ENCODE measurements at places on chromosomes 1 and 21.

GRCh38 chr1:177257128-177257527 lies 86.4 kb downstream of the BRINP2 start:
- no peak for DNase-seq

GRCh38 chr1:170360601-170361000 lies 171.4 kb upstream of the GORAB start:
- DNase-seq: no peak

GRCh38 chr1:3993619-3994375 lies 93.7 kb upstream of the C1orf174 start:
- no peak for DNase-seq

GRCh38 chr1:208499026-208499425 lies 254.8 kb upstream of the PLXNA2 start:
- DNase-seq: no peak

DNA sequence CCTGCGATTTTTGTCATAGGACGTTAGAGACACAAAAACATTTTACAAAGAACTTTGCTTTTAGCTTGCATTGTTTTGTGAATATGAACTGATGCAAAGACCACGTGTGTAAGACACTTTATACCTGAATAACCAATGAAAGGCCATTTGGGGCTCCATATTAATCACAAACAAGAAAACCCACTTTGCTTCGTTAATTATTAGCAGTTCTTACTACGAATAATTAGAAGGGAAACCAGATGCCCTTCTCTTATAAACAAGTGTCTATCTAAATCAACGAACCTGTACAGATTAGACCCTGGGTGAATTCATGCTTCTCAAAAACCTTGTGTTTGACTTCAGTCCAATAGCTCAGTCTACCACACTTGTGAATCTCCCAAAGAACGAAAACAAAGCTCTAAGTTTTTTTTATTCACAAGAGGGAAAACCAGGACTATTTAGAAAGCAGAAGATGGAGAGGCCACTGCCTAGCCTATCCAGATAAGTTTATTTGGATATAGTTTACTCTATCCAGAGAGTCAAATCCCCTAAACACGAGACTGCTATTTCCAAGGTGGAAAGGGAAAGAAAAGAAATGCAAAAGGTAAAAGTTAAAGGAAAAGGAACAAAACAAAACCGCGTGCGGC lies 897 bp downstream of the CYYR1 start:
- DNase-seq: no peak

- no peak for DNase-seq
Measured at GRCh38 chr1:47708019-47708535, 270.2 kb downstream of the FOXD2 start.

DNA sequence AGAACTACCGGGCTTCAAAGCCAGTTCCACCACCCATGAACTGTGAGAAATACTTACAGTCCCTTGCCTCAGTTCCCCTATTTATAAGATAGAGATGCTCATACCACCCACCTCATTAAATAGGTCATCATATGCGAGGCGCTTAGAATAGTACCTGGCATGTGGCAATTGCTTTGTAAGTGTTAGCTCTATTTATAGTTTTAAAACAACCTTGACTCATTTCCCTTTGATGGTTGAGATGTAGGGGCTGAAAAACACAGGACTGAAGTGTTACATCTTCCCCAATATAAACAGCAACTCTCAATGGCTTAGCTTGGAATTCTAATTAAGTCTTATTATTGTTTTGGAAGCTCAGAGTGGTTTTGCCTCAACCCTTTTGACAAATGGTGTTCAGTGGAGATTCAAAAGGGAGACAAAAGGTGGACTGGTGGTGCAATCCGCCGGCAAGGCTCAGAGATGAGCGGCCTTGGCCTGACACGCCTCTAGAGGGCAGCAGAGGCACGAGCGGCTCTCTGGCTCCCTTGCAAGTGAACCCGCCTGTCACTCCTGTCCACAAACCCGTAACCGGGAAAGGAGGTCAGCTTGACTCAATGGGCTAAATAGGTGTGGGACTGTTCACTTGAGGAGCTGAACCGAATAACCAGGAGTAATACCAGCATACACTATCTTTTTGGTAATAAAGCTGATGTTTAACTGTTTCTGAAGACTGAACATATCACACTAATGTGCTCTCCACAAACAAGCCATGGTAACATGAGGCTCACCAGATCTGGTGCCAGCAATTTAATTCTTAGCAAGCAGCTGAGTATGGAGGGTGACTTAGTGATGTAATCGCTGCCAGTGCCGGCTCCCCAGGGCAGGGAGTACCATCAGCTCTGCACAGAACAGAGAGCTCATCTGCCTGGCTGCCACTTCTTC lies 19.5 kb upstream of the SMYD2 start:
- peak; percentile 81 for DNase-seq

DNA sequence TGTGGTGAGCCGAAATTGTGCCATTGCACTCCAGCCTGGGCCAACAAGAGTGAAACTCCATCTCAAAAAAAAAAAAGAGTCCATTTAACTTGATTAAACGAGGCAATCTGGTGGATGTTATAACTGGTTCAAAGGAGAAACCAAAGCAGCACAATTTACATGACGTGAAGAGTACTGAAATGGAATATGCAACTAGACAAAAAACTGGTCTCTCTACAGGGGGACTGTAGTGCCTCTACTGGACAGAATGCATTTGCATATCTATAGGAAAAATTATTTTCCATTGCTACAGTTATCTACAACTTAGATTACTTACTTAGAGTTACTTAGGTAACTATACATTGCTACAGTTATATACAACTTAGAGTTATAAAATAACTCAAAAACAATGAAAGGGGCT lies 2.7 kb upstream of the CAPN2 start:
- DNase-seq: peak; percentile 54

GRCh38 chr1:119773711-119774241 lies 5.1 kb upstream of the HMGCS2 start:
- DNase-seq: peak; percentile 56

GRCh38 chr1:238404921-238405320 lies 514.2 kb upstream of the ZP4 start:
- DNase-seq: no peak

DNA sequence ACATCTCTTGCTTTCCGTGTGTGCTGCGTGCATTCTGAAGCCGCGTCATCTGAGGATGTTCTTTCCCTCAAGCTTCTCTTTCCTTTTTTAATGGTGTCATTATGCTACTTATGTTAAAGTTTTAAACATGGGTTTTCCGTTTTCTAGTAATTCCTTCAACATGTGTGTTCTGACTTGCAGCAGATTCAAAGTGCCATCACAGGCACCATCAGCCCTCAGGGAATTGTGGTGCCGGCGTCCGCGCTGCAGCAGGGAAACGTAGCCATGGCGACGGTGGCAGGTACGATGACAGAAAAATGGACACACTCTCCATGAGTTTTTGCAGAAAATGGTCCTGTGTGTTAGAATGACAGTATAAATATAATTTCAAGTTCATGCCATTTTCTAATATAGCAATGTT lies 42.4 kb downstream of the PKNOX1 start:
- no peak for DNase-seq

- DNase-seq: no peak
Measured at GRCh38 chr1:112719706-112720105, 4.6 kb upstream of the PPM1J start.

GRCh38 chr1:164021813-164022212 lies 537.2 kb upstream of the PBX1 start:
- DNase-seq: no peak

GRCh38 chr1:116699605-116700004 lies 32.1 kb upstream of the IGSF3 start:
- no peak for DNase-seq

- DNase-seq: no peak
Measured at GRCh38 chr1:70672442-70672888, 261.4 kb downstream of the CTH start.

GRCh38 chr1:190747704-190748103 lies 270.0 kb upstream of the BRINP3 start:
- DNase-seq: peak; percentile 9

GRCh38 chr1:212013672-212014071 lies 21.7 kb downstream of the INTS7 start:
- no peak for DNase-seq

DNA sequence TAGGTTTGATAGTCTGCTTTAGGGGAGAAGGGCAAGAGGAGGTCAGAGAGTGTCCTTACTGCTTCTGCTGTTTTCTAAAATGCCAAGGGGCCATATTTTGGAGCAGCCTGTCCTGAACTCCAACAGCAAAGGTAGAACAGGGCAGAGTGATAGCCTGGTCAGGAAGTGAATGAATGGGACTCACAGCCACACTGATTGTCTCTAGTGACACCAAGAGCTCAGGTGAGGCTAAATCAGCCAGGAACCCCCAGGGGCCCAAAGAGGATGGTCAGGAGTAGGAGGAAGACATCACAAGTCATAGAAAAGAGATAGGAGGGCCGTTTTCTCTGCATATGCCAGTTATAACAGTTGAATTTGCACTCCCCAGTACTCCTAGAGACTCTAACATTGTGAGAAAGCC lies 97.4 kb upstream of the DUSP10 start:
- DNase-seq: no peak

GRCh38 chr1:224544346-224545110 lies 71.6 kb upstream of the CNIH3 start:
- DNase-seq: no peak

All from cardiac fibroblast (primary cell).